Frontal cortex (tissue), 4 donors: ENCODE measurements at places on chromosomes 7 and 10.
A peak's percentile ranks its signal among the peaks of the same experiment; 100 is the strongest.

DNA sequence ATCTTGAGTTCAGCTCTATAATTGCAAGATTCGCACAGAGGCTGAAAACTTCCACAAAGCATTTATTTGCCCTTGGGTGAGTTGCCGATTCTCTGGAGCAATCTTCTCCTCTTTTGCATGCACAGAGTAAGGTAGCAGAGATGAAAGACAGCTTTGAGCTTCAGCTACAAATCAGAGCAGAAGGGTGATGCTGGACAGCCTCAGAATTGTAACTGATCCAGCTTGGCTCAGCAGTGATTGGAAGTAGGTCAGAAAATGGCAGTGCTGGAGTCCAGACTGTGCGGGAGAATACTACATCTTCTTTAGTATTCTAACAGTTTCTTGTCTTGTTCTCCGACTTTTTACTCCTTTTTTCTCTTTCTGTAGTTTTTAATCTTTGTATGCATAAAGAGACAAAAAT is 55.4 kb upstream of the CDC14C start:
- DNase-seq: no peak

- no peak for DNase-seq
These were observed 193.0 kb upstream of the CELF2 start for GRCh38 chr10:10824591-10825148.

DNA sequence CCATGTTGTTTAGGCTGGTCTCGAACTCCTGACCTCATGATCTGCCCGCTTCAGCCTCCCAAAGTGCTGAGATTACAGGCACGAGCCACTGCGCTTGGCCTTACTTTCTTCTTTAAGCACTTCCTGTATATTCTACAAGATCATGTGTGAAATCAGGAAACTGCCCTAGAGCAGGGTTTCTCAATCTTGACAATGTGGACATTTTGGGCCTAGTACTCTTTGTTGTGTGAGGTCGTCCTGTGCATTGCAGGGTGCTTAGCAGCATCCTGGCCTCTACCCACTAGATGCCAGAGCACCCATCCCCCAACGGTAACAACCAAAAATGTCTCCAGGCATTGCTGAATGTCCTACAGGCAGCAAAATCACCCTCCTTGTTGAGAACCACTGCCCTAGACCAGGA is 24.7 kb downstream of the RRP12 start:
- DNase-seq: no peak

GRCh38 chr10:81248886-81249285 is 626.1 kb upstream of the NRG3 start:
- no peak for DNase-seq

DNA sequence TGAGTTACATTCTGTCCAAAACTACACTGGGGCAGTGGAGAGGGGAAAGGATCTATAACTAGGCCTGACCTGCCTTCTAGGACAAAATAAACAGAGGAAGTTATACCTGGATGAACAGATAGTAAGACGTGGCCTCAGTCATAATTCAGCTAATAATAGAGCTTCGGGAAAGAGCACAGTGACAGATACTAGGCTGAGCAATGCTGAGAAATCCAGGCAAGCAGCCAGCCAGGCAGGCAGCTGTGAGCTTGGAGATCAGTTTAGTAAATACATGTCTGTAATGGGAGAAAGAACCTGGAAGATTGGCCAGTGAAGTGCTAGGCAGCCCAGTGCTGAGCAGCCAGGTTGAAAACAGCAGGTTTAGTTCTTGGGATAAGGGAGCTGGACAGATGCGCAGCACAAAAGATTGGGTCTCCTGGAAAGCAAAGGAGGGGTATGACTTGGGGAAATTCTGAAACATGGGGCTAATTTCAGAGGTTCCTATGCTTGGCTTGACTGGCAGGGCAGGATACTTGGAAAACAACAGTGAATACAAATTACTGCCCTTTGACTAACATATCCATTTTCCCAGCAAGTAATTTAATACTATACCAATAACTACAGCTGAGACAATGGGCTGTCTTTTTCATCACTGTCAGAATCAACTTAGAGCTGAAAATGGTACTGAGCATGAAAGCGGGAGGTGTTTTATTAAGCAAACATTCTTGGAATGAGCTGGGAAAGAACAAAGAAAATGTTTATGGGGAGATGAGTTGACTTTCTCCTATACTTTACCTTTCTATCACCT is 140.8 kb downstream of the DGKB start:
- no peak for DNase-seq

- no peak for DNase-seq
These were observed 4.6 kb downstream of the GIGYF1 start for GRCh38 chr7:100689230-100690135.

DNA sequence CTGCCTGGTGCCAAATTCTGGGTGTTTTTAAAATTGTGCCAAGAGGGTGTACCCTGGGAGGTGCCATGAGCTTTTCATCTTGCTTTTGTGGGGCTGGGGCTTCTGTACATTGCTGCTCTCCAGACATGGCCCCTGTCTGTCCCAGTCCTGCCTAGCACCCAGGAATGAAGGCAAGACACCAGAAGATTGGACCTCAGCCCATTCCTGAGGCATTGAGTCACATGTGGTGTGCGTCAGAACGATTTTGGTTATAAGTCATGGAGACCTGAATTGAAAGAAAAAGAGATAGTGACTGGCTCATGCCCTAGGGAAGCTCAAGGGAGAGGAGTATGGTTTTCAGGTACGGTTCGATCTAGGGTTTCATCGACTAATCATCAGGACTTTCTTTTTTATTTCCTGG is 493.2 kb downstream of the TYW1 start:
- DNase-seq: no peak

- DNase-seq: no peak
These were observed 141.2 kb downstream of the ZEB1 start for GRCh38 chr10:31460242-31460641.

DNA sequence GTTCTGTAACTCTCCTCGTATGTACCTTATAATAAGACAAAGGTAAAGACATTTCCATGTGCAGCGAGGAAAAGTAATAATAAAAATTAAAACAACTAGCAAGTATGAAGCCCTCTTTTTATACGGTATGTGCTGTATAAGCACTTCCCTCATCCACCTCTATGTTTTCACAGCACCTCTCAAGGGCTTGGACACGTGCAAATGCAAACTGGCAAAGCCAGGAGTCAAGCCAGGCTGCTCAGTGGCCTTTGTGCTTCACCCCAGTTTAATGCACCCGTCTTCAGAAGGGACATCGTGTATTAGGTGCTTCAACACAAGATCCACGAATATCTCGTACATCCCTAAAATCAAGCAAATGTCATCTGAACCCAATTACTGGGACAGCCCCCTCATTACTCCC is 1.3 kb upstream of the DGKI start:
- DNase-seq: no peak

DNA sequence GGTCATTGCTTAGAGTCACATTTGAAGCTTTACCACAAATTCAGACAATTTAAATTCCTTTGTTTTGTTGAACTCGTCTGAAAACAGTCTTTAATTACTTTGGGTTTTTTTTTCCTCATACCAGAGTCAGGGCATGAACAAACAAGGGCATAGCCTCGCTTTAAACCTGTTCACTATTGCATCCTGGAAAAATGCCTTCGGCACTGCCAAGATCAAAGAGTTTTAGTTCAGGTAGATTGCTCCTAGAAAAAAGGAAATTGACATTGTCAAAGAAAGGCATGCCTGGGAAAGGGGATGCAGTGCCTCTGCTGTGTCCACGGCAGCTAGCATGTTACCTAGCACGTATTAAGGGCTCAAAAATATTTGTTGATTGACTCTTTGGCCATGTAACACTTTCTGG is 235.1 kb downstream of the ARHGAP21 start:
- DNase-seq: no peak

DNA sequence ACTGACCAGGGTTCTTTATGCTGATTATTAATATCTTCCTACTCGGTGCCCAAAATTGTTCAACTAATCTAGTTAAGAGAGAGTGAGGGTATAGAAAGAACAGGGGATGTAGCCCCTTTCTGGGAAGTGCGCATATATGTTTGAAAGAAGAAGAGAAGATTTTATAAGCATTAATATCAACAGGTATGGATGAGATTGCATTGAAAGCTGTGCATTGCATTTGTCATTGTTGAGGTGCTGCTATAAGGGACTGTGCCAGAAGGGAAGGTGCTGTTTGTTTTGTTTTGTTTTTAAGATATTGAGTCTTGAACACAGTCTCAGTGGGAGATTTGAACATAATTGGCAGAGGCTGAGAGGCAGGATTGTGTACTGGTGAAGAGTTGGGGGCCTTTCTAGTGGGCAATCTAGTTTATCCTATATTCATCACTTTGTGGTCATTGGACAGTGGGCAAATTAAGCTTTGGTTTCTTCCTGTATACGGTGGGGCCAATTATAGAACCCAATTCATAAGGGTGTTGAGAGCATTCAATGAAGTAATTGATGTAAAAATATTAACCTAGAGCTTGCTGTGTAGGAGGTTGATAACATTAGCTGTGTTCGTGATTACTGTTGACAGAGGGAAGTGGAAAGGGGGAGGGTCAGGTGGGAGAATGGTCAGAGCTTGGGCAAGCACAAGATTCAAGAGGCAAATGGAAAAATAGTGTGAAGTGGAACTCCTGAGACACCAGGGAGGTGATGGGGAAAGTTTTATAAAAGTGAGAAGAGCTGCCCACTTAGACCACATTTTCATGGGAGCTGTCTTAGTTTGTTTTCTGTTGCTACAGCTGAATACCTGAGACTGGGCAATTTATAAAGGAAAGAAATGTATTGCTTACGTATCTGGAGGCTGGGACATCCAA is 19.9 kb upstream of the PCGF5 start:
- no peak for DNase-seq

- DNase-seq: no peak
These were observed 144.5 kb downstream of the NEURL1 start for GRCh38 chr10:103637927-103638557.

- DNase-seq: no peak
These were observed 53.7 kb downstream of the SLC16A12 start for GRCh38 chr10:89481662-89482061.

DNA sequence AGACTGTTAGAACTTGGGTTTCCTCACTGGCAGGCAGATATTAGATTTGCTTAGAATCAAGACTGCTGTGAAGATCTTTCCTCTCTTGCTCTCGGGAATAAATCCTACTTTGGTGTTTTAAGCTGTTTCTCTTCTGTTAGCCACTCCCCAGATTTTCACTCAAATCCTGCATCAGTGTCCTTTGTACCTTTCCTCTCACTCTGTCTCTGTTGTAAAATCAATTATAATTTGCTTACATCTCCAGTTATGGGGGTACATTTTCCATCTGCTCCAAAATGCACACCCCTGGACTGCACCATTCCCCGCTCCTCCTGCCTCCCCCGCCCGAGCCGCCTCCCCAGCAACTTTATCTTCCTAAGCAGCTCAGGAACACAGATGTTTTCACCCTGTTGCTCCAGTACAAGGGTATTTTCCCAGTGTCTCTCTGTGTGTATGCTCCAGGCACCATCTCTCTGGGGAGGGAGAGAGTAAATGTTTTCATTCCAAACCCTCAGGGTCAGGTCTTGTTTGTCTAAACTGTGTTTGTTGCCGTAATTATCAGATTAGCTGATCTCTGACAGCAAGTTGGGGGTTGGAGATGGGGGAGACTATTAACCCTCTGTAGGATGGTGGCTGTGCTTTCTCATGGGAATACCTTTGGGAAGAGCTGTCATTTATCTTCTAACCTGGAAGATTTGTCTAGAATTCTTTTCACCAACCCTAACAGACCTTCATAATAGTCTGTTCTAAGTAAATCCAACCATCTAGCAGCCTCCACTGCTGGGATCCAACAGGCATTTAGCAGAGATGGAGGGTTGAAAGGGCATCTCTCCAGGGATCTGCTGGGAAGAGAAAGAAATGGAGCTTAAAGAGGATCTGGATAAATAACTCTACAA is 20.4 kb upstream of the GOT1 start:
- no peak for DNase-seq

- no peak for DNase-seq
These were observed 1.7 kb downstream of the RAMP3 start for GRCh38 chr7:45159296-45159695.

DNA sequence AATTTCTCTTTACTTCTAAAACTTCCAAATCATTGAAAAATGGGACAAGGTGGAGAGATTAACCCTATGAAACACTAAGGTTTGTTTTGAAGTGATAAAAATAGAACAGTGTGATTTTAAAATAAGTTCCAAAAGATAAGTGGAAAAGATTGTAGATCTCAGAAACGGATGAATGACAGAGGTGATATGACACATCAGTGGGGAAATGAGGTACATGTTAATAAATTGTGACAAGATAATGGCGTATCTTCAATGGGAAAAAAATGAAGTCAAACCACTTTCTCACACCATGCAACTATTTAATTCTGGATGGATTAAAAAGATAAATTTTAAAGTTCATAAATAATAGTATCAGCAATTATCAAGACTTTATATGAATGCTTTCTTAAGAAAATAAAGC is 159.7 kb upstream of the VWC2 start:
- DNase-seq: no peak

DNA sequence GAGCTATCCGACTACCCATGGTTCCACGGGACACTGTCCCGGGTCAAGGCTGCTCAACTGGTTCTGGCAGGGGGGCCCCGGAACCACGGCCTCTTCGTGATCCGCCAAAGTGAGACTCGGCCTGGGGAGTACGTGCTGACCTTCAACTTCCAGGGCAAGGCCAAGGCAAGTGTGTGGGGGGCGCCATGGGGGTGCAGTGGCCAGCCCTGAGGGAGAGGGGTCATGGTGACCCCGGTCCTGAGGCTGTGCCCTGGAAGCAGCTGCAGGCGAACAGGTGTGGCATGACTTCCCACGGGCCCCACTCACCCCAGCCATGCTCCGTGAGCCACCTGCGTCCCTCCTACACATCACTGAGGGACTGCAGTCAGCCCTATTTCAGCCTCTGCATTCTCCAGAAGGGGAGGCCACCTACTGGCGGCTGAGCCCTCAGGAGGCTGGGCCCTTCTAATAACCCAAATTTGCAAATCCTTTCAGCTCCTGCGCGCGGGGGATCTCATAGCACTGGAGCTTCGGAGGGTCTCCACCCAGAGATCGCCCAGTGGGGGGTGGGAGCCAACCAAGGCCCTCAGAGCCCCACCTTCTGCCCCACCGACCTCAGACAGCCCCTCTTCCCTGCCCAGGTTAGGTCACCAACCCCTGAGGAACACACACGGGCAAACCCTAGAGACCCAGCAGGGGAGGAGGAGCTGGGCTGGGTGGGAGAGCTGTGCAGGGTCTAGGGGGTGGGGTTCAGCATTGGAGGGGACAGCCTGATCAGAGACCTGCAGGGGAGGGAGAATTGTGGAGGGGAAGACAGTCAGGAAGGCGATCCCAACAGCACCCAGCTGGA is 30.8 kb downstream of the SH2B2 start:
- DNase-seq: peak; percentile 10

GRCh38 chr7:103150192-103150591 is 1.3 kb upstream of the NAPEPLD start:
- DNase-seq: no peak

DNA sequence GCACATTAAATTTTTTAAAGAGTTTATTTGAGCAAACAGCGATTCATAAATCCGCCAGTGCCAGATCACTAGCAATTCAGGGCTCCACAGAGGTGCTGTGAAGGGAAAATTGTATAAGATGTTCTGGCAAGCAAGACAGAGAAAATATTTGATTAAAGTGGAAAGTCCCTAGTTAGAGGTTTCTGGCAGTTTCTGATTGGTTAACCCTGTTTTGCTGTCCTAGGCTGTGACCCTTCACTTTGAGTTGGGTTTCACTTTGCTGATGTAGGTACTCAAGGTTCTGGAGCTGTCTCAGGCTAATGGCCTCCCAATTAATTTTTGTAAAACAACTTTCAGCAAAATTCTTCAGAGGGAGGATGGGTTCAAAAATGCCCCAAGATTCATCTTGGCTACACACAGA is 79.4 kb upstream of the NXPH1 start:
- DNase-seq: no peak

- DNase-seq: no peak
These were observed 4.8 kb downstream of the DHTKD1 start for GRCh38 chr10:12073526-12073925.

- no peak for DNase-seq
These were observed 1.1 kb upstream of the EIF4H start for GRCh38 chr7:74173074-74173473.
